ENCODE measurements at places on chromosomes 1 and 21. TPM values are rescaled to one million over a fixed set of nuclear protein-coding genes. Genes with fewer than 3 reads are reported as not detected.
A peak's percentile ranks its signal among the peaks of the same experiment; 100 is the strongest.

GRCh38 chr1:23152966-23153684 is 15.5 kb downstream of the LUZP1 start:
- no peak overlapping the region for H3K27ac ChIP-seq
- no peak for DNase-seq
- peaks cover 4% of the 10 kb centered on the region for H3K4me1 ChIP-seq
- no peaks in the 10 kb centered on the region for H3K27me3 ChIP-seq
- no peaks in the 10 kb centered on the region for H3K36me3 ChIP-seq
- H3K4me3 ChIP-seq = no peak overlapping the region

- no peaks in the 10 kb centered on the region for H3K36me3 ChIP-seq
- no peaks in the 10 kb centered on the region for H3K27me3 ChIP-seq
- no peaks in the 10 kb centered on the region for H3K4me1 ChIP-seq
- H3K4me3 ChIP-seq = no peak overlapping the region
Measured at GRCh38 chr1:72186733-72187307, 95.5 kb downstream of the NEGR1 start.

DNA sequence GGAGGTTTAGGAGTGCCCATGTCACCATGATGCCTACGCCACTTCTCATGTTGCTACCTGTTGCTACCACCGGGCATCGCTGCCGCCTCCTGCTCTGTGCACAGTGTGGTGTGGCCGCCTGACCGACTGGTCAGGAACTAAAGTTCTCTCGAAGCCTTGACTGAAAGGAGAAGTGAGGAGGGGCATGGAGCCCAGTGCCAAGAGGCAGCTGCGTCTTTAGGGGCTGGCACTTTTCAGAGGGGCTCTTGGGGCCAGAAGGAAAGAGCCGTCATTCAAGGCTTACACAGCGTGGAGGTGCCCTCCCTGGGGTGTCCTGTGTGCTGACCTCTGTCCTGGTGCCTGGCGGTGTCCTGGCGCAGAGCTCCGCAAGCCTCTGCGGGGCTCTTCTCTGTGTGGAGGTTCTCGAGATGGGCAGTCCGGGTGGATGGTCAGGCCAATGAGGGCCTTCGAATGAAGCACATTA is 57.2 kb downstream of the ADARB1 start:
- H3K27ac ChIP-seq = no peak overlapping the region
- DNase-seq = no peak
- no peaks in the 10 kb centered on the region for H3K27me3 ChIP-seq
- H3K4me1 ChIP-seq = peaks cover 16% of the 10 kb centered on the region
- no peak overlapping the region for H3K4me3 ChIP-seq

- H3K36me3 ChIP-seq = peaks cover 2% of the 10 kb centered on the region
- H3K4me1 ChIP-seq = no peaks in the 10 kb centered on the region
- H3K27me3 ChIP-seq = no peaks in the 10 kb centered on the region
- H3K27ac ChIP-seq = no peak overlapping the region
- no peak overlapping the region for H3K4me3 ChIP-seq
- no peak for DNase-seq
Measured at GRCh38 chr1:9615316-9616063, 26.8 kb downstream of the TMEM201 start.

DNA sequence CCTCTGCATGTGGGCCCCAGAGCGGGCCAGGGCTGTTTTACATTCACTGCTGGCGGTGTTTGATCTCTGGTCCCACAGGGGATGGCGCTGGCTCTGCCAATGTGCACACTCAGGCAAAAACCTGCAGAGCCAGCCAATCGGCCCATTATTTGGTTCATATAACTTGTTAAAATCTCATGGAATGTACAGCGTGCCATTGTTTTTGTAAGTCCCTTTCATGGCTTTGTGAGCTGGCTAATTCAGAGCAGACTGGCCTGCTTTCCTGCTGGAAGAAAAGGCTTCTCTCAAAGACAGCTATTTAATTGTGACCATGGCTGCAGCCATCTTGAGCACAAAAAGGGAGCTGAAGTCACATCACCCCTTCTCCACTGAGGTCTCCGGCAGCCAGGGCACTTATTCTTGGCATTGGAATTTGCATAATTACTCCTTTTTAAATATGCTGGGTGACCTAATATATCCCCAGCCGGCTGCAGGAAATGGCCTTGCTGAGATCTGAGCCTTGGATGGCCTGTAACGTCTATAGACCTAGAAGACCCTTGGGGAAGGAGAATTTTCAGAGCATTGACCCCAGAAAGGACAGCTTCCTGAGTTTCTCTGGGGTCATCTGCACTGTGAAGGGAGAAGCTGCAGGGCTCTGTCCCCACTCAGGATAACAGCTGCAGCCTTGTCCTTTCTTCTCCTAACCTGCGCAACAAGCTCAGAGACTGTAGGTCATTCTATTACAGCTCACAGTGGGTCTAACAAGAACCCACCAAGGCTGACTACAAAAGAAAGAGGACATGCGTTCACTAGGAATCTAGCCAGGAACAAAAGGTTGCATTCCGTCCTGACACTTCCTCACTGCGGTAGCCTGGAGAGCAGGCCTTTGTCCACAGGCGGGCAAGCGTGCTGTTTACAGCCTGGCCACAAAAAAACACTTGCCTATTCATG is 45.8 kb downstream of the BCAR3 start:
- H3K27ac ChIP-seq = peak overlapping the region; percentile 32
- no peaks in the 10 kb centered on the region for H3K4me1 ChIP-seq
- no peaks in the 10 kb centered on the region for H3K27me3 ChIP-seq
- no peaks in the 10 kb centered on the region for H3K36me3 ChIP-seq
- DNase-seq = no peak

GRCh38 chr1:227723474-227723873 is 11.6 kb downstream of the JMJD4 start:
- no peaks in the 10 kb centered on the region for H3K36me3 ChIP-seq
- H3K4me3 ChIP-seq = no peak overlapping the region
- H3K27me3 ChIP-seq = no peaks in the 10 kb centered on the region
- DNase-seq = no peak
- no peak overlapping the region for H3K27ac ChIP-seq

DNA sequence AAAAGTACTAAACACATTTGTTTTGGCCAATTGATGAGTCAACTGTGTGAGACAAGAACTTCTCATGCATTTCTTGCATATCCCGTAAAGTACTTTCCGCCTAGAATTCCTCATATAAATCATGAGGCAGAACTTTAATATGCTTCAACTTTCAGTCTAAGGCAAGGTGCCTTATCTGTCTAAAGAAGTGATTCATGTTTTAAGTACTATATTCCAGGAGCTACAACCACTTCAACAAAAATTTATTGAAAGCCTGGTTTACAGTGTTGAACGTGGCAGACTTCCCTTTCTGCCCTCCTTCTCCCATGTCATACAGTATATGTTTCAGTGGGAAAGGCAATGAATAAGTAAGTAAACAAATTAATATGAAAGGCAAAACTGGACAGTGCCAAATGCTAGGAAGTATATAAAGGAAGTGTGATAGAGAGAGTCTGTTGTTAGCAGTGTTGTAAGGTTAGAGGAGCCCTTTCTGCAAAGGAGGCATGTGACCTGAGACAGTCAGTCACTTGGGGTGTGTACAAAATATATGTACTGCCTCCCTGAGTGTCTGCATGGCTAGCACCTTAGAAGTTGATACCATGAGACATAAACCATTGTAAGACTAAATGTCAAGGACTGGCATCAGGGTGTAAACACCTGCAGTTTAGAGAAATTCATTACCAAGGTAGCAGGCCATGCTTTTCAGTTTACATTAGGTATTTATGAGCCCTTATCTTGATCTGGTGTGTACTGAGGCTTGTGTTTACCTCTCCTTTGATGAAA is 362.2 kb downstream of the SRGAP2C start:
- H3K27me3 ChIP-seq = no peaks in the 10 kb centered on the region
- H3K4me3 ChIP-seq = no peak overlapping the region
- H3K4me1 ChIP-seq = no peaks in the 10 kb centered on the region

GRCh38 chr1:57494530-57495079 is 70.7 kb upstream of the DAB1 start:
- H3K27me3 ChIP-seq = no peaks in the 10 kb centered on the region
- H3K27ac ChIP-seq = no peak overlapping the region
- H3K4me3 ChIP-seq = no peak overlapping the region
- H3K36me3 ChIP-seq = no peaks in the 10 kb centered on the region
- H3K4me1 ChIP-seq = no peaks in the 10 kb centered on the region

DNA sequence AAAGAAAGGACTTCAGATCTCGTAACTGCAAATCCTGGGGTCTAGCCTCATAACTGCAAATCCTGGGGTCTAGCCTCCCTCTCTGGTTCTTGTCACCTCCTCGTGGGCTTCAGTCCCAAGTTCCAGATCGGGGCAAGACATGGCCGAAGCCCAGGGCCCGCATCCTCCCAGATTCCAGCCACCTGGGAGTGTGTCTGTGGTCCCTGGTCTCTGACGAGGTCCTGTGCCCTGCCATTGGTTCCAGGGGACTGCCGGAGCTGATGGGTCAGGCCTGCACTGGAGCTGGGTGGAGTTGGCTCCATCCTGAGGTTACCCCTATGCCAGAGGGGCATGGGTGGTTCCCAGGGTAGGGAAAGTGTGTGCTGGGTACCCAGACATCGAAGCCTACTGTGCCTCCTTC is 17.7 kb upstream of the C1orf174 start:
- no peaks in the 10 kb centered on the region for H3K4me1 ChIP-seq
- H3K27ac ChIP-seq = no peak overlapping the region
- DNase-seq = no peak
- H3K36me3 ChIP-seq = no peaks in the 10 kb centered on the region
- no peak overlapping the region for H3K4me3 ChIP-seq
- H3K27me3 ChIP-seq = no peaks in the 10 kb centered on the region

DNA sequence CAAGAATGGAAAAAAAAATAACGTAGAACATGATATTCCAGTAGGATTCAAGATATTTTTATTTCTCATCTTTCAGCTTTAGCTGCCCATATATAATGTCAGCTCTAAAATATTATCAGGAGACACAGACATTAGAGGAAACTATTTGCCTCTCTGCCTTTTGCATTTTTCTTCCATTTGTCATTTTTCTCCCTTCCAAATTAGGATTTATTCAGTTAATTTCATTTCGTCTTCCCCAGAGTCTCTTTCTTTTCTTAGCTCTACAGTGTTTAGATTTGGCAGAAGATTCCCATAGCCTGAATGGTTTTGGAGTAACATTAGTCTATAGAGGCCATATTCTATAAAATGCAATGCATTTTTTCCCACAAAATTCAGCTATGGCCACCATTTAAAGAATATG is 5.1 kb upstream of the ENAH start:
- H3K36me3 ChIP-seq = no peaks in the 10 kb centered on the region
- DNase-seq = no peak
- peaks cover 3% of the 10 kb centered on the region for H3K4me1 ChIP-seq
- no peaks in the 10 kb centered on the region for H3K27me3 ChIP-seq

GRCh38 chr1:29865051-29865450 is 628.7 kb downstream of the PTPRU start:
- no peaks in the 10 kb centered on the region for H3K4me1 ChIP-seq
- H3K36me3 ChIP-seq = no peaks in the 10 kb centered on the region
- no peak overlapping the region for H3K4me3 ChIP-seq

GRCh38 chr1:204255966-204256365 is 42.2 kb upstream of the GOLT1A start:
- H3K27me3 ChIP-seq = no peaks in the 10 kb centered on the region
- H3K4me3 ChIP-seq = no peak overlapping the region
- H3K36me3 ChIP-seq = peaks cover 42% of the 10 kb centered on the region
- DNase-seq = no peak
- H3K4me1 ChIP-seq = no peaks in the 10 kb centered on the region

DNA sequence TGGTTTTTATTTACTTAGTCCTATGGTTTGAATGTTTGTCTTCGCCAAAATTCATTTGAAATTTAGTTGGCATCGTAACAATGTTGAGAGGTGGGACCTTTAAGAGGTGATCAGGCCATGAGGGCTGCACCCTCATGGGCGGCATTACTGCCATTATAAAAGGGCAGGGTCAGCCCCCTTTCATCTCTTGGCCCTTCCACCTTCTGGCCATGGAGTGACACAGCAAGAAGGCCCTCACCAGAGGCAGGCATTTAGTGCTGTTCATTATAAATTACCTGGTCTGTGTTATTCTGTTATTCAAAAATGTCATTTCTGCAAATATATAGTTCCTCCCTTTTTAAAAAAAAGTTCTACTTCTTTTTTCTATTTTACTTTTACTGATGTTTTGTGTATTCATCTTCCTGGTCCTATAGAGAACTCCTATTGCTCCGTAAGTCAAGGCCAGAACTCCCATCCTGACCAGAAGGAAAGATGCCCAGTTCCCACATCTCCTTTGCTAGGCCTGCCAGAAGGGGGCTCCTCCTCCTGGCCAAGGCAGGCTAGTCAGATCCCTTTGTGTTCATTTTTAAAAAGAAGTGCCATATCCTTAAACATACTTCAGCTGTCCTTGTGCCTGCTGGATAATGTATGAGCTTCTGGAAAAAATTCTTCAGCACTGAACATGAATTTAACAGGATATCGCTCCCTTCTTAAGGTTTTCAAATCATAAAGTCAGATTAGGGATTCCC is 10.0 kb upstream of the LBR start:
- no peak for DNase-seq
- H3K27me3 ChIP-seq = no peaks in the 10 kb centered on the region
- H3K4me1 ChIP-seq = peaks cover 22% of the 10 kb centered on the region
- H3K4me3 ChIP-seq = no peak overlapping the region
- no peaks in the 10 kb centered on the region for H3K36me3 ChIP-seq

- no peaks in the 10 kb centered on the region for H3K4me1 ChIP-seq
- H3K27ac ChIP-seq = no peak overlapping the region
- H3K27me3 ChIP-seq = no peaks in the 10 kb centered on the region
- no peak overlapping the region for H3K4me3 ChIP-seq
- DNase-seq = no peak
- H3K36me3 ChIP-seq = no peaks in the 10 kb centered on the region
Measured at GRCh38 chr1:238892612-238893011, 493.8 kb upstream of the CHRM3 start.

- no peak overlapping the region for H3K27ac ChIP-seq
- peaks cover 10% of the 10 kb centered on the region for H3K36me3 ChIP-seq
- no peak for DNase-seq
- no peaks in the 10 kb centered on the region for H3K27me3 ChIP-seq
Measured at GRCh38 chr1:109331113-109331512, 24.3 kb upstream of the MYBPHL start.

DNA sequence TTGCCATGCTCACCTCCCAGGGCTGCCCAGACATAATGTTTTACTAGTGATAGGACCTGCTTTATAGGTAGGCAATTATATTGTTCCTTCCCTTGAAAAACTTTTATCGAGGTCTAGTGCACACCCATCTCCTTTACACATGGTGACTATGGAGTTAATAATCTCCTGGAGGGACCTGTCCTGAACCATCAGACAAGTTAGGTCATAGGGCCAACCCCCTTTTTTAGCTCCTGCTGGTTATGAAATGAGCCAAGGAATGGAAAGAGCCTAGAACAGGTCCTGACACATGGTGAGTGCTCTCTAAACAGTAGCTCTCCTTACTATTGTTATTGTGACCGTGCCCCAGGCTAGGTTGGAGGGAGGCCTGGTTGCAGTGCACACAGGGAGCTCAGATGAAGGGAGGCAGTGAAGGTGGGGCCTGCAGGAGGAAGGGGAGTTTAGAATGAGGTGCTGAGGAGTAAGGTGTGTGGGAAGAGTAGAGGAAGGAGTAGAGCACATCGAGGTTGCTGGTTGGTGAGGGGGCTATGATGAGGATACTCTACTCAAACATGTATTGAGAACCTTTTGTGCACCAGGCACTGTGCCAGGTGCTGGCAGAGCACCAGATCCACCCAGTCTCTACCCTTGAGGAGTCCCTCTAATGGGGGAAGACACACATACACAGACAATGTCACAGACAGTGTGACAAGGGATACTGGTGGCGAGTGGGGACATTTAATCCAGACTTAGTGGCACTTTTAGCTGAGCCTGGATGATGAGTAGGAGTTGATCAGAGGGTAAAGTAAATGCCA is 14.1 kb upstream of the LMNA start:
- no peaks in the 10 kb centered on the region for H3K27me3 ChIP-seq
- no peaks in the 10 kb centered on the region for H3K36me3 ChIP-seq
- H3K4me3 ChIP-seq = no peak overlapping the region
- no peak overlapping the region for H3K27ac ChIP-seq

VANGL2 gene
- total RNA-seq = 8.1 TPM

BTBD8 gene
- 5.8 TPM for total RNA-seq

FMO3 gene
- 19.3 TPM for total RNA-seq

FNDC5 gene
- total RNA-seq = 0.35 TPM

DCST2 gene
- 1.4 TPM for total RNA-seq

LEPROT gene
- total RNA-seq = 160 TPM

ACP6 gene
- total RNA-seq = 43.6 TPM
